ENCODE measurements at places on chromosomes 7 and 10.

DNA sequence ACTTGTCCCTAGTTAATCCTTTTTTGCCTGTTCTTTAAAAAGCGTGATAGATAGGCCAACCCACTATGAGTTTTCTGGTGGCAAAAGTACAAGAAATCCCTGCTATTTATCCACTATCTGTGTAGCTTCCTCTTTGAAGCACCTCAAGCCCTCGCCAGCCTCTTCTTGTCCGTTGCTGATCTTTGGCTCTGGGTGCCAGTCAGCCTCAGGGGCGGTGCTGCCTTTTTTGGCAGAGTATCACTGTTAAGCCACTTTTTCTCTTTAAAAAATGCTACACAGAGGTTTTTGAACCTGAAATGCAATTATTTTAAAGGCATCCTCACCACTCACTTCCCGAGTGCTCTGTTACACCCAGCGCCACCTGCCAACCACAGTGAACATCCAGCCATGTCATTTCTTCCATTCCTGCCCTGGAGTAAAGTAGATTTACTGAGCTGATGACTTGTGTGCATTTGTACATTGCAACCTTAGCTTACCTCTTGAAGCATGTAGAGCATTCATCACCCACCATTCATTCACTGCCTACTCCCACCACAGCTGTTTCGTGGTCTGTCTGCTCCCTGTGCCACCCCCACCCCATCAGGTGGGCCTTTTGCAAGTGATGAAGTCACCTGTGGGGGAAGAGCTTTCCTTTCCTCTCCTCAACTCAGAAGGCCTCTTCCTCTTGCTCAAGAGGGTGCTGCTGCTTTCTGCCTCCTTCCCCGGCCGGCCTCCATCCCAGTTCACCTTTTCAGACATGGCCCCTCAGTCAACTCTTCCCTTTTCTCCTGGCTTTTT lies 414.2 kb upstream of the GALNT17 start:
- DNase-seq: no peak

DNA sequence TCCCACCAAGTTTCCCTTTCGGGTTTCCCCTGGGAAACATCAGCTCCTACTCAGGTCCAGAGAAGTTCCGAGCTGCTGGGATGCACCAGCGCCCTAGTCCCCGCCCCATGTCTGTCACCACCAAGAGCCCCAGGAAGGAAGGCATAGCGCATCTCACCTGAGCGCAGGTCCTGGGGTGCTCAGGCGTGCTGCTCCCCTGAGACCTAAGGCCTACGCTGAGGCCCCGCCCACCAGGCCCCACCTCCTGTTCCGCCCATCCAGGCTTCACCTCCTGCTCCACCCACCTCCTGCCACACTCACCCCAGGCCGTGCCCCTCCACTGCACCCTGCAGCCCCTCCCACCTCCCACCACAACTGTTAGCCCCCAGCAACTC lies 1.2 kb upstream of the TFR2 start:
- no peak for DNase-seq

DNA sequence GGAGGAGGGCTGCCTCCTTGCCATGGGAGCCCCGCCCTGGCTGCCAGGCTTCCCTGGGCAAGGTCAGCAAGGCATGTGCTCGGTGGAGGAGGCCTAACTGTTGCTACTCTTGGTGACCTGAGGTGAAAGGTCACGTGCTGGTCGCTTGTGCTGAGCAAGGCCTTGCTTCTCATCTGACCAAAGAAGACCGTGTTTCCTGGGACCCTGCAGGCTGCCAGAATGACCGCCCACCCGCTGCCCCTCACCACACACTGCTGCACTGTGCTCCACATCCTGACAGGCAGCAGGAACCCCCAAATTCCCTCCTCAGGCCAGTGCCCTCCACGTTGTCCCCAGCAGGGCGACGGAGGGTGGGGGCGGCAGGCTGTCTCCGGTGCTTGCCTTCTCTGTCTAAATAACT lies 442.4 kb downstream of the DNAJB6 start:
- DNase-seq: no peak

DNA sequence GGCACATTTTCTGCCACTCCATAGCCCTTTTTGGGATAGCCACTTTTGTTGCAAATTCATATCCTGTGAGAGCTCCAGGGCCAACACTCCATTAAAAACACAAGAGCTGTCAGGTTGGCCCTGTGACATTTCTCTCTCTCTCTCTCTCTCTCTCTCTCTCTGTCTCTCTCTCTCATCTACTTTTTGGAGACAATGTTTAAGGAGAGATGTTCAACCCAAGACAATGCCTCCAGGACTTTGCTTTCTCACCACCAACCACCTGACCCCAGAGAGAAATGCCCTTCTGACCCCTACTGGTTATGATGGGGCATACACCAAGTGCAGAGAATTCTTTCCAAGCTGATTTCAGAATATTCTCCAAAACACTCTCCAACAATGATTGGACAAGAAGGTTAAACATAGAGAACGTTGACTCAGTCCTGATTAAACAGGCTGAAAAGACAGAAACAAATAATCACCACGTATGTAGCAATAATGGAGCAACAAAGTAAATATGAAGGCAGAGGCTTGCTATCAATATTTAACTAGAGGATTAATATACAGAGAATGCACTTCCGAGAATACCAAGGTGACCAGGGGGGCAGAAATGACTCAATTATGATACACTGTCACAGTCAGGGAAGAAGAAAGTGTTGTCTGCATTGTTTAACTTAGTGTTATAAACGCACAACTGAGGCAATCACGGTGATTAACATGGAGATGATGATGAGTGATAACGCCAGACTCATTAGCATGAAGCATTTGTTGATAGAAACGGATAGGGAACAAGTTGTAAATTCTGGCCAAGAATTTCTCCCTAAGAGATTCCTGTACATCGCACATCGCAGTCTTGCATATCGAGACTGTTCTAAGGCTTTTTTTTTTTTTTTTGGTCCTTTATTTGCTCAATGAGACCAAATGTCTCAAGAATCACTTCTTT lies 178.5 kb downstream of the NRP1 start:
- no peak for DNase-seq

- no peak for DNase-seq
These were observed 113.7 kb downstream of the BRAF start for GRCh38 chr7:140810830-140811556.

DNA sequence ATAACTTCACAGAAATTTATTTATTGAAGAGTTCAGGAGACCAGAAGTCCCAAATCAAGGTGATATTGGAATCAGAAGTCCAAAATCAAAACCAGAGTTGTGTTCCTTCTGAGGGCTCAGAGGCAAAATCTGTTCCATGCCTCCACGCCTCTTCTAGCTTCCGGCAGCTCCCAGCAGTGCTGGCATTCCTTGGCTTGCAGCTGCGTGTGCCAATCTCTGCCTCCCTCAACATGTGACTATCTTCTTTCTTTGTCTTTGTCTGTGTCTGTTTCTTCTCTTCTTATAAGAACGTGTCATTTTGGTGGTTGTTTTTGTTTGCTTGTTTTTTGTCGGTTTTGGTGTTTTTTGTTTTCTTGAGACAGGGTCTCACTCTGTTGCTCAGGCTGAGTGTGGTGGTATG lies 116.1 kb downstream of the APBB1IP start:
- no peak for DNase-seq

- no peak for DNase-seq
These were observed 17.2 kb upstream of the CALN1 start for GRCh38 chr7:72429316-72429715.

GRCh38 chr10:127619546-127620325 lies 70.6 kb downstream of the NPS start:
- no peak for DNase-seq

All from left ventricle myocardium inferior (tissue), 1 donor.